COR-L47 (cell line): ENCODE measurements at places on chromosomes 3 and 15.

DNA sequence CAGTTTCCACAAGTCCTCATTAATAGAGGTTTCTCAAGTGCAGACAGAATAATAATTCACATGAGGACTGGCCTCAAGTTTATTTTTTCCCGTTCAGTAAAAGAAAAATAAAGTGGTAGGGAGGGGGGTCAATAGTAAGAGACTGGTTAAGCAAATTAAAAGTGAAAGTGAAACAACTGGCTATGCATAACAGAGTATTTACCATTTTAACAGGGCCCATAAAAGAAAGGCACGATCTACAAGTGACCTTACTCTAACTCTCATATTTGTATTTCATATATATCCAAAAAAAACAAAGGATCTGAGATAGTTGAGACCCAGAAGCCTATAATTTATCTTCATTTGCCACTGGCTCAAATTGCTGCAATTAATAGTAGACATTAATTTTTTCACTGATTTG is 686.3 kb downstream of the NTRK3 start:
- no peak for DNase-seq

DNA sequence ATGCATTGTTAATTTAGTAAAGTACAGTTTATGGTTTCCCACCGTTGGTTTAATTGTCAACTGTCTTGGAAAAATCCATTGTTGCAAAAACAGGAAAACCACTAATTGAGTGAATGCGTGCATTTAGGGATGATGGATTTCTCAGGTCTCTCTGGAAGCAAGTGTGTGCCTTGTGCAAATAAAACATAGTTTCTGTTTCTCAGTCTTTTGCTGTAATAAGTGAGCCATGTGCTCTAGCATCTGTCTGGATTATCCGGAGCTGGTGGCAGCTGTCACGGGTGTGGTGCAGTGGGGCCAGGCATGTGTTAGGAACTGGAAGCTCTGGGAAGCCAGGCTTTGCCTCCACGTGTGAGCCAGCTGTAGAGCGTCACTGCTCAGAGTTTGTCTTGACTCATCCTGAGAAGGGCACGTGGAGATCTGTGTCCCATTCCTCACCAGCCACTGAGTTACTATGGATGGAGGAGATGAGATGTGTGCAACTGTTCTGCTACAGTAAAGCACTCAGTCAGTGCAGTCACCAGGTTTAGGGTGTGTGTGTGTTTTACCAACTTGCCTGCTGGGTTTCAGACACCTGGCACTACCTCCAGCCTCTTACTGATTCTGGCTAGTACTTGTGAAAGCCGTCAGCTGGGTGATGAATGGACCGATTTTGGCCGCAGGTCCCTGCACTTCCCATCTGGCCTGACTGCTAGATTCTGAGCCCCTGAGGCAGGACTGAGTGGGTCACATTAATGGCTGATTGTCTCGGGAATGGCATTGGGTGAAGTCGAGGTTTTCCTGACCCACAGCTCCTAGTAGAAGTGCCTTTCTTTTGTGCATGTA is 7.2 kb downstream of the APBA2 start:
- no peak for DNase-seq

DNA sequence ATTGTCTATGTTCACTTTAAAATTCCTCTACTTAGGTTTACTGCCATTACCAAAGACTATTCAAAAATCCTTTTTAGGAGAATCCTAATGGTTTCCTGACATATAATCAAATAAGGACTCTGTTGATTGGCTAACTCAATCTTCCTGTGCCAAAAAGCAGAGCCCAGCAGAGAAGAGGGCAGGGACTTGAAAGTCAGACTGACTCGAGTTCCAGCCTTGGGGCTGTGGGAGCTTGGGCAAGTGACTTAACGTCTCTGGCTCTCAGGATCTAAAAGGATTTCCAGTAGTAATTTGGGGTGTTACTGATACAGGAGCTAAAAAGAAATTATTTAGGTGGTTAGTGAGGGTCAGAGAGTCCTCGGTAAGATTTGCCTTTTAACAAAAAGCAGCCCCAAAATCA is 10.9 kb downstream of the CCR5 start:
- no peak for DNase-seq

GRCh38 chr15:40407330-40407990 is 1.9 kb downstream of the IVD start:
- no peak for DNase-seq

DNA sequence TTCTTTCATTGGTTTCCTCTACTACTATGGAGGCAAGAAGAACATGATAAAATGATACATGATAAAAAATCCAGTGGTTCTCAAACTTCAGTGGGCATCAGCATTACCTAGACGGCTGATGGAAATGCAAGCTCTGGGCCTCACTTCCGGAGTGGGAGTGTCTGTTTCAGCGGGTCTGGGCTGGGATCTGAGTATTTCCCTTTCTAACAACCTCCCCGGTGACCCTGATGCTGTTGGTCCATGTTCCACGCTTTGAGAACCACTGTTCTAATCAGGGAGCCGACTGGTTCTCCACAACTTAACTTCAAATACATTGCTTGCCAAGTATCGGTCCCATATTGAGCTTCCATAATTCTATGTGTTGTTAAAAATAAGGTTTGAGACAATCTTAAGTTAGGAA is 712.3 kb upstream of the LMCD1 start:
- no peak for DNase-seq

DNA sequence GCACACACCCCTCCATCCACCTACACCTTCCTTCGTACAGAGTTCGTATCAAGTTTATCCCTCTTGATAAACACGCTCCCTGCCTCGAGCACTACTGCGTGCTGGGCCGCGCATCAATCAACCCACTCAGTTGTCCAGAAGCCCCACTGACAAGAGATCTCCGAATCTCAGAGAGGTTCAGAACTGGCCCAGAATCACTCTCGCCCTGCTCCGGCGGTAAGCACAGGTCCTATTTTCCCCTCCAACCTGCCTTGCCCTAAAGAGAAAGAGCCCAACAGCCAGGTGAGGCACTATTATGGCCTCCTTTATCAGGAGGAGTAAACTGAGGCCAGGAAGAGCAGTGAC is 494 bp upstream of the NISCH start:
- DNase-seq, result no peak

GRCh38 chr3:139470199-139470598 is 6.1 kb downstream of the RBP2 start:
- DNase-seq, result no peak

- no peak for DNase-seq
These were observed 271.3 kb upstream of the TPM1 start for GRCh38 chr15:62771234-62771633.

GRCh38 chr15:58918239-58918638 is 15.2 kb downstream of the SLTM start:
- no peak for DNase-seq

DNA sequence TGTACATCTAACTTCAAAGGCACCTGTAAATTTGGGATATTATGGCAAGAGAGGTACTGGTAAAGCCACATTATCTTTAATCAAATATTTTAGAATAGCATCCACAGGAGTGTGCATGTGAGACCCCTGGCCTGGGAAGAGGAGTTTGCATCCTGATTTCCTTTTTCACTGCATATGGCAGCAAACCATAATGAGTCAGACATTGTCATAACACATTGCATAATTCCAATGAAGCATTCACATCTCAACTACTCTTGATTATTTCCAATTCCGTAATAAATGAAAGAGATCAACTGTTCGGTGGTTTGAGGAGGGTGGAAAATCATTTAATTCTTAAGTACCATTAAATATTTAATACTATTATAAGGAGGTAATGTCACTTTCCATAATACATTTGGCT is 215.0 kb downstream of the MECOM start:
- no peak for DNase-seq

- no peak for DNase-seq
These were observed 26.1 kb downstream of the PCCB start for GRCh38 chr3:136276049-136276755.

- no peak for DNase-seq
These were observed 43.9 kb downstream of the GABRA5 start for GRCh38 chr15:26910715-26911114.

DNA sequence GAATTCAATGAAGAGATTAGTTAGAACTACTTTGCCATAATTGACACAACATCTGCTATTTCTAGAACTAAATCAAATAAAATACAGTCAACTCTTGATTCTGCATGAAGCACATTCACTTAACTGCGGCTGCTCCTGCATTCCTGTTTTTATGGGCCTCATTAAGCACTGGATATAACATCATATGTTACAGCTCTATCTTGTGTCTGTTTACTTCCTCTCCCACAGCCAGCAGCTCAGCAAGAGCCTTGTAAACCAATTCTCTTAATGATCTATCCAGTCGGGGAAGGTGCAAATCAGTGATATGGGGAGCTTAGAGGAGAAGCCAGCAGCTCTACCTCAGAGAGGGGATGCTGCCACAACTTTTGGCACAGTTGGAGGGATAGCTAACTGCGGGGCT is 329.2 kb downstream of the ARRDC4 start:
- DNase-seq, result no peak

DNA sequence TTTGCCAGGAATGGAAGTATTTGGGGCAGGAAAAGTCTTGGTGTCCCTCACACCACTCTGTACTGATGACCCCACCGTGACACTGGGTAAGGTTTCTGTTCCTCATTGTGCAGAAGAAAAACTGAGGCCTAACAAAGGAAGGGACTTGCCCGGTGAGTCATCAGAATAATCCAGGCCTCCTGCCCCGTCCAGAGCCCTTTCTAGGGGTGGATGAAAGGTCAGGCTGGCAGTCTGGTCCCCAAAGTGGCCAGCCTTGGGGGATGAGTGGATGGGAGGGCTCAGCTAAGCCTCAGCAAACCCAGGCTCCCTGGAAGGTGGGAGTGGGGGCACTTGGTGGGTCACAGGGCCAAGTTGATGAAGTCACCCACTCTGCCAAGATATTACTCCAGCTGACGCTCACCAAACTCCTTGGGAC is 2.3 kb upstream of the DNAH1 start:
- DNase-seq, result no peak

DNA sequence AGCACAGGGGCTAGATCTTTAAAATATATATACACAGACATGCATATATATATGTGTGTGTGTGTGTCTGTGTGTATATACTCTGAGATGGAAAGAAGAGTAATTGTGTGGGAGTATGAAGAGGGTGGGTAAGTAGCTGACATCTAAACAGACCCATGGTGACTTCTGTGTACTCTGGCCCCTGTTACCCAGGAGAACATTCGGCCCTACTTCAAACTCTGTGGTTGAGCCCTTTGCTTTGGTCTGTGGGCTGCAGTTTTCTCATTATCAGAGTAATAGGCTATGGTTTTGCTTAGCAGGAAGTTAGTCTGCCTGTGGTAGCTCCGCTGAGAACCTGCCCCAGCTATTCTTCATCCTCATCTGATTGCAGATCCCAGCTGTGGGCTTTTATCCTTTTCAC is 141.4 kb downstream of the RBPMS2 start:
- no peak for DNase-seq
